ENCODE measurements at places on chromosomes 3 and 15.

DNA sequence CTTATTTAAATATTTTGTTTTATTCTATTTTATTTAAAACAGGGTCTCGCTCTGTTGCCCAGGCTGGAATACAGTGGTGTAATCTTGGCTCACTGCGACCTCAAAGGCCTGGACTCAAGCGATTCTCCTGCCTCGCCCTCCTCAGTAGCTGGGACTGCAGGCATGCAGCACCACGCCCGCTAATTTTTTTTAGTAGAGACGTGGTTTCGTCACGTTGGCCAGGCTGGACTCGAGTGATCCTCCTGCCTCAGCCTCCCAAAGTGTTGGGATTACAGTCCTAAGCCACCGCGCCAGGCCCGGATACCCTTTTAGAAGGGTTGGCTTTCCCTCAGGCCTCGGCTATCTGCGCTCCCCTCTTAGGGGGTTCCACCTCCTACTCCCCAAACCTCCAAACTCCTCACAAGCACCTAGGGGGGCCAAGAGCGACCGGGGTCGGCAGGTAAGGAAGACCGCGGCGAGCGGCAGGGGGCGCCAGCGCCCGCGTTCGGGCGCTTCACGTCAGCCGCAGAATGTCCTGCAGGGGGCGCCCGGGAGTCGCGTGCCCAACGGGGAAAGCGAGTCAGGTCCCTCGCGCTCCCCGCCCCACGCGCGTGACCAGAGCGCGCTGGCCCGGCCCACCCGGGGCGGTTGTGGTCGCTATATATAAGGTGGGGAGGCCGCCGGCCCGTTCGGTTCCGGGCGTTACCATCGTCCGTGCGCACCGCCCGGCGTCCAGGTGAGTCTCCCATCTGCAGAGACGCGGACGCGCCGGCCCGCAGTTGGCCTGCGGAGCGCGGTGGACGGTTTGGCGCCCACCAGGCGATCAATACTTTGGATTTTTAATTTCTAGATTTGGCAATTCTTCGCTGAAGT, 51.8 kb upstream of the GATM start:
- DNase-seq: peak; percentile 61

GRCh38 chr3:17032407-17033034, 147.8 kb downstream of the PLCL2 start:
- DNase-seq: peak; percentile 12

GRCh38 chr3:190863119-190863465, 598 bp upstream of the GMNC start:
- no peak for DNase-seq

DNA sequence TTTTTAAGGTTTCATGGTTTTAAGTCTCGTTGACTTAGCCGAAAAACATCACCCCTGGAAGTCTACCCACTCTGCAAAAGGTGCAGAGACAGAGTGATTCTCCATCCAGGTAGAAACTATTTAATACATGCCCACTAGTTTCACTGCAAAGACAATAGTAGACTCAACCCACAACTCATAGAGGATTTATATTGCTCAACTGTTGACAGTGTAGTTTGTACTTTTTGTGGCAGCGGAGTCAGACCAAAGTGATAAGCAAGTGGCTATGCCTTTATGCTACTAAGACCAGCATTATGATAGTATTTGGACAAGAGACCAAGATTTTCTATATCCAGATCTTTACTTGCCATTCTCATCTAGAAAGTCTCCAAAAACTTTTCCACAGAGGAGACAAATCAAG, 98.8 kb upstream of the ZBTB20 start:
- DNase-seq: no peak

DNA sequence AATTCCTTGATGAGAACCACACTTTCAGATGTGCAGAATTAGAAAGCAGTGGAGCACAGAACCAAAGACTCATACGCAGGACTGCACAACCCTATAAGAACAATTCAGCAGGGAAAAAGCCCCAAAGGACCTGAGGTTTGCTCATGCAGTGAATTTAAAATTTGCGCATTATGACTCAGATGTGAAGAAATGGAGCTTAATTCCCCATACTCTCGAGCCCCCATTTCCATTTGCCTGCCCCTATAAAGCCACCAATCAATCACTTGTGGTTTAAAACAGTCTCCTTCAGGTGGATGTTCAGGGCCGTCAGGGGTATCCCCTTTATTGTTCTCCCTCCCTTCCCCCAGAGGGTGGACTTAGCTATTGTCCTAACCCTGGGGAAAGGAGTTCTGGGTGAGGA, 221.2 kb downstream of the IGSF11 start:
- no peak for DNase-seq

- no peak for DNase-seq
Measured at GRCh38 chr3:96319166-96319565, 495.2 kb upstream of the EPHA6 start.

All from HTR-8/SVneo (cell line).